ENCODE measurements at places on chromosomes 2 and 18.

DNA sequence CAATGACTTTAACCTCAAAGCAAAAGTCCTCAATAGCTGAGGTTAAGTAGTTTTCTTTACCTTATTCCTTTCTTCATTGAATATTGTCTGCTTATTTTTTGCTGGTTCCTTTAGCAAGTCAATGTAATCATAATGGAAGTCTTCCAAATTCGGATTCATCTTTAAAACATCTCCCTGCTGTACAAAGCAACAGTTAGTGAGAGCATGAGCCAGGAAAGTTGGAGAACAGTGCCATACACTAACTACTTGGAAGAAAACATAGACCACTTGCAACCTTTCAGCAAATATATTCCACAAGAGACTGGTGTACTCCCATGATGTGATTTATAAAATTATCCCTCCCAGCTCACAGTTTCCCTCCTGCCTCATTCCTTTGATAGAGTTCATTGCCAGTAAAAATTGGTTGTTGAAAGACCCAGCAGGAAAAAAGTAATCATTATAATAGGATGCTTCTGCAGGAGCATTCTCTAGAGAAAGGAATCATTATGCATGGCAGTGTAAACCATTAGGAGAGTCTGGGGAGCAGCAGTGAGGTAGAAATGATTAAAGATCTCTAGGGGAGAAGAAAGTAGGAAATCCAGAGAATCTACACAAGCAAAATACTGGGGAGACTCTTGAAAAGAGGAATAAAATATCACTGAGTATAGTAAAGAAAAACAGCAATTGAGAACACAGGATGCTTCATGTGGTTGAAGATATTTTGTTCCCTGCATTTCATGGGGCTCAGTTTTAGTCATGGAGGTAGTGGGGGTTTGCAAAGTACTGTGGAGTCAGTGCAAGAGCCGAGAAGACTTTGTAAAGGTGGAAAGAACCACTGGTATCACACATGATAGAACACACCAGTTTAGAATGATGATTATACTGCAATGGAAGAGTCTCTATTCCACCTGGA lies 38.6 kb upstream of the TTN start:
- DNase-seq, result no peak

DNA sequence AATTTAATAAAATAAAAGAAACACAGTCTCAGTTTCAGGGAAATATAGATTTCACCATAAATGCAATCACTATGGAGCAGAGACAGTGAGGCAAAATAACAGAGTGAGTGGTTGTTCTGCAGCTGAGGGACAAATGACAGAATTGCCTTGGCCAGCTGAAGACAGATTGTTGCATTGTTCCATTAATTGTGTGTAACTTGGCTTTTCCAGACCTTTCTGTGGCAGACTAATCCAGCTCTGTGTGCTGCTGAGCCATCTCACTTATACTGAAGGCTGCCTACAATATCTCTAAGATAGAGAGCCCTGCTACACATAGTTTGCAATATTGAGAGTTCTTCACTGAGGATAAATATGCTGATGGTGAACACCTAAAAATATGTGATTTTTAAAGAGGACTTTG lies 11.5 kb downstream of the LRRTM1 start:
- no peak for DNase-seq

- DNase-seq, result no peak
Observed at GRCh38 chr2:9222239-9222892, 15.8 kb downstream of the ASAP2 start.

- DNase-seq, result no peak
Observed at GRCh38 chr2:226772389-226773179, 27.0 kb downstream of the IRS1 start.

DNA sequence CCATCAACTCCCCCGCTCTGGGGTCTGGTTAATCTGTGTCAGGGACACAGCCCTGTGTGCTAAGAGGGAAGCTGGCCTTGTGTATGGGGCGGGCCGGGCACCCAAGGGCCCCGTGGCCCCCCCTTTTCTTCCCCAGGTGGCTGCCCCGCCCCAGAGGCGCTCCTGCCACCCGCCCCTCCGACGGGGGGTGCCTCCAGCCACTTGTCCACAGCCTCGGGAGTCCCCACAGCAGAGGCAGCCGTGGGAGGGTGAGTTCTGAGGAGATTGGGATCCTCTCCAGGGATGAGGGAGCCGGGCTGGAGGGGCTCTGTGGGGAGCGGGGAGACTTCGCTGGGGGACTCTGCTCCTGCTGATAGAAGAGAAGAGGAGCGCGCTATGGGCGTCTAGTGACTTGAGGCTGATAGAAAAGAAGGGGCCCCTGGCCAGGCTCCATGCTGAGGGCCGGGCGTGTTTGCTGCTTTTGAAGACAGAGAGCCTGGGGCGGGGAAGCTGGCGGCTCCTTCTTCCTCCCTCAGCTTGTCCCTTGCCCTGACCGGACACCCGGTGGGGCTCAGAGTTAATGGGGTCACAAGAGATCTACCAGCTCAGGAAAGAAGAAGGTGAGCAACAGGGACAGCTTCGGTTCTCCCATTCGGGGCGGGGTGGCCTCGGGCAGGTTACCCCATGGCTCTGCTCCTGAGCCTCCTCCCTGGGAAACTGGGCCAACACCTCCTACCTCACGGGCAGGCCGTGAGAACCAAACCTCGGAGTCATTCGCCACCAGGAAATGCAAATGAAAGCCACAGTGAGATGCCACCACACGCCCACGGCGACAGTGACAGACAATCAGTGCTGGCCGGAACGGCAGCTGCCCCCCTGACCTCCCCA lies 89.4 kb upstream of the TAF1B start:
- peak; percentile 41 for DNase-seq

DNA sequence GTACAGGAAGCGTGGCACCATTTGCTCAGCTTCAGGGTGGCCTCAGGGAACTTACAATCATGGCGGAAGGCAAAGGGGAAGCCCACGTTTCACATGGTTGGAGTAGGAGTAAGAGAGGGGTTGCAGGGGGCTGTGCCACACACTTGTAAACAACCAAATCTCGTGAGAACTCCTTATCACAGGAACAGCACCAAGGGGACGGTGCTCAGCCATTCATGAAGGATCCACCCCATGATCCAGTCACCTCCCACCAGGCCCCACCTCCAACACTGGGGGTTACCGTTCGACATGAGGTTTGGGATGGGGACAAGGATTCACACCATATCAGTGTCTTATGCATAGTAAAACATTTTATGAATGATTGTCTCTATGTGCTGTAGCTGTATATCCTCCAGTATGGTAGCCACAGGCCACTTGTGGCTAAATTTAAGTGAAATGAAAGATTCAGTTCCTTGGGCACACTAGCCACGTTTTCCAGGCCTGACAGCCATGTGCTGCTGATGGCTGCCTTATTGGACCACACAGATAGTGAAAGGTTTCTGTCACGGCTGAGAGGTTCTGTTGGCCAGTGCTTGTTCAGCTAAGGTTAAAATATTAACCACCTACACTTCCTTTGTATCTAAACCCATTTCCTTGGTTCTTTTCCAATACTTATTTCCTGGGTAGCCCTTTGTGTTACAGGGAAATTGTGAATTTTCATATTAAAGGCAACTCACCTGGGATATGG lies 77.3 kb downstream of the AGAP1 start:
- no peak for DNase-seq

DNA sequence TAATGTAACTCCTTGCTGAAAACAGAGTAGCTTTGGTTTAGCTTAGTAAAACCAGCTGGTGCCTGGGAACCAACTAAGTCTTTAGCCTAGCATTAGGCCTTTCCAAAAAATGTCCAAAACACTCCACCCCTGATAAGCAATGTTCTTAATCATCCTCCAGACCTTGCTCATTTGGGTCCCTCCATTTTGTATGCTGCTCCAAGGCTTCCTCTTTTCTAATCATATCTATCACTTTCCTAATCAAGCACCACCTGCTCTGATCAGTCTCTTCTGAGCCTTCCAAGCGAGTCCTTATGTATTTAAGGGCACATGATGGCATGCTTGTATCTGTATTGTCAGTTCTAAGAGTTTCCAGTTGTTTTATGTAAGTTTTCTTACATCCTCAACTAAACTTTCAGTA lies 23.6 kb downstream of the THADA start:
- DNase-seq, result no peak

GRCh38 chr2:238475034-238475433 lies 48.3 kb downstream of the ASB1 start:
- DNase-seq, result no peak

GRCh38 chr2:238899386-238899785 lies 51.5 kb downstream of the TWIST2 start:
- DNase-seq, result no peak

- DNase-seq, result no peak
Observed at GRCh38 chr2:216478151-216478550, 20.5 kb upstream of the RPL37A start.

DNA sequence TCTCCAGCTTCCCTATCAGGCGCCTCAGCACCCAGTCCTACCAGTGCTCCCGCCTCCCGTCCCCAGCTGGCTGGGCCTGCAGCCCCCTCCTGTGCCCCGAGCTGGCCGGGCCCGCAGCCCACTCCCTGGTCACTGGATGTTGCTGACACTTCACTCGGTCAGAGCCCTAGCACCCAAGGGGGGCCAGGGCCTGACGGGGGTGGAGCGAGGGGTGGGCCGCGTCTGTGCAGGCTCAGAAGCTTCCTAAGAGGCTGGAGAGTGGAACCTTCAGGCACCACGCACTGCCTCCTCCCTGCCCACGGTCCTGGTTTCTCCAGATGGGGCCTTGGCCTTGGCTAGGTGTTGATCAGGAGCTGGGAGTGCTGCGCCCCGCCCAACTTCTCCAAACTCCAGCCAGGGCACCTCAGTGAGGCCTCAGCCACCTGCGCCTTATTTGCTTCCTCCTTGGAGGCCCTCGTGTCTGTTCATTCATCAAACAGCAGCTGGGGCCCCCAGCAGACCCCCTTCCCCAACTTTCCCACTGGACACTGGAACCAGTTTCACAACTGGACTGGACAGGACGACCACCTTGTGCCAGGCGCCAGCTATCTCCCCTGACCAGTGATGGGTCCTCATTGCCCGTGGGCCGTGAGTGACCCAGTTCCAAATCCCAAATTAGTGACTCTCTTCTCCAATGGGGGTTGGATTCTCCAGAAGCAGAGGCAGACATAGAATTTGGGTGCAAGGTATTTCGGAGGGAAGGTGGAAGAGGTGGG lies 16.7 kb downstream of the CAPN10 start:
- no peak for DNase-seq

DNA sequence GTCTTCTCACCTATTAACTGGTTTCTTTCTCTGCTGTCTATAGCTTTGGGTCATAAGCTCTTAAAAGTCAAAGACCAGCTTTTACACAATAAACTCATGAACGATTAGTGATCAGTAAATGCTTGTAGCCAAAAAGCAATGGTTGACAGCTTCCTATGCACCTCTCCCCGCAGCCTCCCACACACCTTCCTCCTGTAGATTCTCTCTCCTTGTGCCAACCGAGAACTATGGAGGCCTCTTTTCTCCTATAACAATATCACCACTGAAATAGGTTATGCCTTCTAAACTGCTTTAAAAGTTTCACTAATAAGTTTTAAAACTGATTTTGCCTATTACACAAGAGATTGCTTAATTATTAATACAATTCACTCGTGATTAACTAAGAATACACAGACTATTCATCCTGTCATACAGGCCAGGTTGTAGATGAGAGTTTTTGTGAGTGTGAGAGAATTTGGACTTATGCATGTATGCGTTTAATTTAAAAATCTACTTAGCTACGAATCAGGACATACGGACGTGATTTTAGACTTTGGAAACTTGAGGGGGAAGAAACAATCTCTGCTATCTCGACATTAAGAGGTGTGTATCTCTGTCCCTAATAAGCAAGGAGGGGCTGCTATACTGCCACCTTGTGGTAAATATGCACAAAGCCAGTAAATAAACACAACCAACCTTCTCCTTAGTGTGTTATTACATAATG lies 229.1 kb upstream of the RBBP8 start:
- no peak for DNase-seq

GRCh38 chr2:100581277-100581612 lies 18.5 kb downstream of the PDCL3 start:
- DNase-seq, result no peak

GRCh38 chr2:101617188-101617587 lies 80.3 kb upstream of the MAP4K4 start:
- no peak for DNase-seq

DNA sequence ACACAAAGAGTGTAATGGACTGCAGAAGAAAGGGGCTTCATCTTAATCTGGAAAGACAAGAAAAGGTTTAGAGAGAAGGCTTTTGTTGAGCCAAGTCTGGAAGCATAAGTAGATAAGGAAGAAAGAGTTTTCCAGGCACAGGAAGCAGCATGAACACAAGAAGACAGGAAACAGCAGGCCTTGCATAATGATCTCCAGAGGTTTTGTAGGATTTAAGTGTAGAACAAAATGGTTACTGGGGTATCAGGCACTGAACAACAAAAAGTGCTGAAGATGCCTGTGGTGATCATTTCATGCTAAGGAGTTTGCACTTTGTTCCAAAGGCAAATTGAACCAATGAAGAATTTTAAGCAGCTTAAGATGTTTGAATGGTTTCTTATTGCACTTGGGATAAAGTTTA lies 281.6 kb upstream of the TANK start:
- DNase-seq, result no peak

- no peak for DNase-seq
Observed at GRCh38 chr18:60980422-60981005, 352.7 kb upstream of the CDH20 start.

DNA sequence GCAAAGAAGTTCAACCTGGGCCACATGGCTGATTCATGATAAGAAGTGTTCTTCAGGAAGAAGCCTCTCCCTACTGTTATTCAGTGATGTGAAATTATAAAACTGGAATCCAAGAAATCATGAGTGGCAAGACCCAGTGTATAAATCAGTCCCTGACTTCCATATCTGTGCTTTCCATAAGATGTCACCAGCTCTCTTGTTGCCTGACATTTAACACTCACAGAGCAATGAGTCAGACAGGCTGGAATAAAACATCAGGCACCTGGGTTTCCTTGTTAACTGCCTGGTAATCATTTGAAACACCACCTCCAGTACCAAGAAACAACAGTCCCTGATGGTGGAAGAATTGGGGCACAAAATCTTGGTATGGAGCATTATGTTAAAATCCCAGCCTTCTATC lies 76.1 kb downstream of the SCG2 start:
- no peak for DNase-seq

DNA sequence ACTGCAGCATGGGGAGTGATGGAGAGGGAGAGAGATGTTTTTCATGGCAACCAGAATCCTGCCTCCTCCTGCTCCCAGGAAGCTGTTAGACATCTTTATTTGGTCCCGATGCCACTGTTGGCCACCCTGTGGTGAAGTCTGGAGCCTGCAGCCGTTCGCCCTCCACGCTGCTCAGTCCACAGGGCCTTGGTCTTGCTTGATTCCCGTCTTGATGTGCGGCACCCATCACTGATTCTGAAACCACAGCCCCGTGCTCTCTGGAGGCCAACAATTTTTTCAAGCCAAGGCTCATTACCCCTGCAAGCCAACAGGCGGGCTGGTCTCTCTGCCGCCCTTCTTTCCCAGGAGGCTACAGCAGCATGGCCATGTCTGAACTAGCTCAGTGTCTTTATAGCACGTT lies 24.5 kb downstream of the SIGLEC15 start:
- DNase-seq, result no peak

GRCh38 chr2:128405467-128405900 lies 86.8 kb upstream of the HS6ST1 start:
- no peak for DNase-seq

DNA sequence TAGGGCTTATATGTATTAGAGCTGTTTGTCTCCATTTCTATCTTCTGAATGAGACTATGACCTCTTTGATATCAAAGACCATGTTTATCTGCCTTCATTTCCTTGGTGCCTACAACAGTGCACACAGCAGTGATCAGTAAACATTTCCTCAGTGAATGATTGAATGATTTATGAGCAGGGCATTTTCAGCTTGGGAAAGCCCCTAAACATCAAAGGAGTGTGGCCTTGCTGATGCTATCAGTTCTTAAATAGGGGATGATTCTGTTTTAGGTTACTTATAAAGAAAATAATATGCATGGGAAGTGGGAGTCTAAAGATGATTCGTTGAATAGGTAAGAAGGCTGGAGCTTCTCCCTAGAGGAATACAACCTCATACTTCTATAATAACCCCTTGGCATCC lies 425.3 kb downstream of the ZNF521 start:
- DNase-seq, result no peak

Data from stimulated activated CD8-positive, alpha-beta memory T cell treated with anti-CD3 and anti-CD28 coated beads, Interleukin-4, amount 100 ng/mL, for 24 hours (primary cell).